ENCODE measurements at places on chromosomes 12 and 14.

DNA sequence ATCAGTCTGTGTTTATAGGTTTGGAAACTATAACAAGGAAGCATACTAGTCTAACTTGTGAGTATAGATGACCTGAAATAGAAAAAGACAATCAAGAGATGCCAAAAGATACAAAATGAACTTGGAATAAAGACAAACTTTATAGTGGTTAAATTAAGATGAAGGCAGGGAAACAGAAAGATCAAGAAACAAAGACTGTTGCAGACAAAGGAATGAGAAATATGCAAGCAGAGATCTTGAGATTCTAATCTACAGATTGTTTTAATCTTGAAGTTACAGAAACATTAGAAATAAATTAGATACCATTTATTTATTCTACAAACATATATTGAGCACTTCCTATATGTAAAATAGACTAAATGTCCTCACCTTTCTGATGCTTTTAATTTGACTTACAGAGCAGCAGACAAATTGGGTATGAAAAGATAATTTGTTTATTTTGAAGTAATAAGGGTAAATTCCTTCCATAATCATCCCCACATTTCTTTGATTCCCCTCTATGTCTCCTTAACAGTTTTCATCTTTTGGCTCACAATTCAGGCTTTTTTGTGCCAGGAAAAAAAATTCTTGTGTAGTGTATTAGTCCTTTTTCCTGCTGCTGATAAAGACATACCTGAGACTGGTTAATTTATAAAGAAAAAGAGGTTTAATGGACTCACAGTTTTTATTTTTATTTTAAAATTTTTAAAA lies 134.4 kb downstream of the KITLG start:
- DNase-seq = no peak

DNA sequence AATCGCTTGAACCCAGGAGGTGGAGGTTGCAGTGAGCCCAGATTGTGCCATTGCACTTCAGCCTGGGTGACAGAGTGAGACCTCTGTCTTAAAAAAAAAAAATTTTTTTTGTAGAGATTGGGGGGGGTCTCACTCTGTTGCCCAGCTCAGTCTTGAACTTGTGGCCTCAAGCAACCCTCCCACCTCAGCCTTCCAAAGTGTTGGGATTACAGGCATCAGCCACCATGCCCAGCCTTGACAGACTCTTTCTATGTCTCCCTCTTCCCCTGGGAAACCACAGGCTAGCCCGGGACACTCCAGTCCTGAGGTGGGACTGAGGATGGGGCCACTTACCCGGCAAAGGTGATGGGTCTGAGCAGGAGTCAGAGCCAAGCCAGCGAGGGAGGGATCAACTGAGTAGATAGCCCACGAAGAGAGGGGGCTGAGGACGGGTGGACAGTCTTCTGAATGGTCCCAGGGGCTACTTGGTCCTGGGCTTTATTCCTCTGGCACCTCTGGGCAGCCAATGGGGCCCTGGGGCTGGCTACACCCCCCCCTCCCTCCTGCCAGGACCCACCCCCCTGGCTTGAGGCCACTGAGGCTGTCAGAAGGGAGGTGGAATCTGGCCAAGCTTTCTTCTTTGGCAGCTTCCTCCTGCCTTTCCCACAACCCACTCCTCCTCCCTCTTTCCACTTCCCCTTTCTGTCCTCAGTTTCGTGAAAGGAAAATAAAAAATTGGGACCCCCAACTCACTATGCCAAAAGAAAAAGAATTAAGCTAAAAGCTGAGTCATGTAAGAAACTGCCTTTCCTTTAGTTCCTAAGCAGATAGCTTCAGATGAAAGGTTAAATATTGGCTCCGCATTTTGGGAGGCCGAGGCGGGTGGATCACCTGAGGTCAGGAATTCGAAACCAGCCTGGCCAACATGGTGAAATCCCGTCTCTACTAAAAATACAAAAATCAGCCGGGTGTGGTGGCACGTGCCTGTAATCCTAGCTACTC lies at the start of gene SDS:
Gene SDS, minus strand, starts transcription at position 453 of the 981 bp plus-strand sequence. CDS start 4,179 bp downstream, outside the sequence.
- DNase-seq = no peak

- no peak for DNase-seq
Measured at GRCh38 chr14:43872222-43872621, 634.9 kb downstream of the FSCB start.

DNA sequence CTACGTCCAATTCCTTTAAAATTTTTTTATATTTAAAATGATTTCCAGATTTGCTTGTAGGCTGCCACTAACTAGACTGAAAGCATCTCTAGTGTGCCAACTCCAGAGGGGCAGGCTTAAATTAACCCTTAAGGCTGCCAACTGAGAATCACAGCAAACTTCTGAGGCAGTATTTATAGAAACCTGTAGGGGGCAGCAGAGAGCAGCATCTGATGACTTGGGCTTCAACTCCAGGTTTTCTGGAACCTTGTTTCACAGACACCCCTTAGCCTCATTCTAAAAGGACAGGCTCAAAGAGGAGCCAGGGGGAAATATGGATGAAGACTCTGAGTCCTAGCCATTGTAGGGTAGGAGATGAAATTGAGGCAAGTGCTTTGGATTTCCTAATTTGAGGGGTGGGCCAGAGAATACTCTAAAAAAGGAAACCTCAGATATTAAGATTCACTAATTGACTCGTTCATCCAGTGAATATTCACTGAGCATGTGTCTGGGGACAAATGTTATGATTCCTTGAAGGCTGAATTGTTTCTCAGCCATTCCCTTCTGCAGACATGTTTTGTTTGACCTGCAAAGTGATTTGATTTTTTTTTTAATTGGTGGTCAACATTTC lies 63.3 kb upstream of the HSPB8 start:
- DNase-seq = no peak

DNA sequence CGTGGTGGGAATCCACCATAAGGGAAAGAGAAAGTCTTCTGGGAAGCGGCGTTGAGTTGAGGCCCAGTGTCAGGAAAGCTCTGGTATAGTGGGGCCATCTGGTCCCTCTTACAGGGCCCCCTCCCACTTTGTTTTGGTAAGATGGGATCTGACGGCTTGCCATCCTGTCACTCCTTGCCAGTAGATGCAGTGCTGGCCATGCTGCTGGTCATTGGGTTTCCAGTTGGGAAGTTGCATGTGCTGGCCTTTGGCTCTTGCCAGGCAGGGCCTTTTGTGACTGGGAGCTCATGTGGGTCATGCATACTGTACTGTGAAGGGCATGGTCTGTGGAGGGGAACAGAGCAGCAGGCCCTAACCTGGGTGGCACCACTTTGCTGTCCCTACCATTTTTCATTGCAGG lies 3.8 kb downstream of the TRAF3 start:
- no peak for DNase-seq

DNA sequence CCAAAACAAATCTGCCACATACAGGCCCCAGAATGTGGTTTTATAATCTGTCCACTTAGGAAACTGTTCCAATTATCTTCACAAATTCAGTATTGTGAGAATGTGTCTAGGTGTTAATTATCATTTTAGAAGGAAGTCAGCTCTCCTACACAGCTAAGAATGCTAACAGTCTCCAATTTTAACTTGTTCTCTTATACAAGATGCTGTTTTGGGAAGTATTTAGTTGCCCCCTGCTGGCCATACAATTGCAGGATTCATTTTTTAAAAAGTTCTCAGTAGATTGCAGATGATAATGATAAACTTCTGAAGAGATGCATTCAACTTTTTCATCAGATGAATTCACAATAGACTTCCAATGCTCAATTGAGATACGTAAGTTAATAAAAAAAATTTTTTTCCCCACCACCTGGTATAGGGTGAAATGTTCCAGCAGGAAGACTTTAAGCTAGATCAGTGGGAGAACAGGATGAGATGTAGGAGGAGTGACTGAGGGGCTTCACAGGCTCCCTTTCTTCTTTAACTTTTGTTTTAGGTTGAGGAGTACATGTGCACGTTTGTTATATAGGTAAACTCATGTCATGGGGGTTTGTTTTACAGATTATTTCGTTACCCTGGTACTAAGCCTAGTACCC lies 27.3 kb upstream of the OSBPL8 start:
- DNase-seq = no peak

GRCh38 chr14:106605548-106606448 lies 1079.4 kb downstream of the TMEM121 start:
- DNase-seq = peak; percentile 44

DNA sequence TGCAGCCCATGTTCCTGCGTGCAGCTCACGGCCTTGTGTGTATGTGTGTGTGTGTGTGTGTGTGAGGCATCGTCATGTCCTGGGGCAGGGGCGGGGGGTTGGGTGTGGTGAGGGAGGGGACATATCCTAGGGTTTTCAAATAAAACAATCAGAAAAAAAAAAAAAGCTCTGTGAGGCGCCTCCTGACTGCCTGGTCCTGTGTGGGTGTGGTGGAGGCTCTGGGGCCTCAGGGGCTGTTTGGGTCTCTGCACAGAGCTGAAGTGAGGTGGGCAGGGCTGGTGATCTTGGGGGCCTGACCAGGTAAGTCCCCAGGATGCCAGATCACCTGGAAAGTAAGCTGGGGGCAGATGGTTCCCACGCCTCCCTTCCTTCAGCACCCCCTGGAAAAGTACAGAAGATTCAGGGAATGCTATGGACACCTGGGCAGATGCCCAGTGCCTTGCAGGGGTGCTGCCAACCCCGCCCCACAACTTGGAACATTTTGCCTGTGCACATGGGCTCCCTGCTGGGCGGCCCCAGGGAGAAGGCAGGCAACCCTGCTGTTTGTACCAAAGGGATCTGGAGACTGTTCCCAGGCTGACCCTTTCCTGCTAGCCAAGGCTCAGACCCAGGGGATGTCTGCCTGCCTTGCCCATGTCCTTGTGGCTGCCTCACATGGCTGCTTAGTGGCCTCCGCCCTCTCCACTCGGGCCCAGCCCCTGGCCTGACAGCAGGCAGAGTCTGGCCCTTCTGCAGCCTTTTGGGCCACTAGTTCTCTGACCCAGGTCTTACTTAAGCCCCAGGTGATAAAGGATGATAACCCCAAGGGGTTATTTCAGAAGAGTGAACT lies 28.8 kb downstream of the CLSTN3 start:
- DNase-seq = no peak

- DNase-seq = no peak
Measured at GRCh38 chr14:81385419-81385818, 14.7 kb downstream of the STON2 start.

DNA sequence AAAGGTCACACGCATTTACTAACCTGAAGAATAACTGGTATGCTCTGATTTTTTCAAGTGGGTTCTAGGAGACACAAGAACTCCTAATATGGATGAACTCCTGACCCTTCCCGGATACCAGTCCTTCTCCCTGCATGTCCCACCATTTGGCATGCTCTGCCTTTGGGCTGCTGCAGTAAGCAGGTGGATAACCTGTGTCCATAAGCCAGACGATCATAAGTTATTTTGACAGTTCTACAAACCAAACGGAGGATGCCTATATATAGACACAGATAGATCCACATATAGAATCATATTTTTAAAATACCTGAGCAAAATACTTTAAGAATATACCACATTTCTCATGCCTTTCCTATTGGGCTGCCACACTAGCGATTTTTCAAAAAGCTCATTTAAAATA lies 49.4 kb downstream of the TMTC1 start:
- DNase-seq = no peak

DNA sequence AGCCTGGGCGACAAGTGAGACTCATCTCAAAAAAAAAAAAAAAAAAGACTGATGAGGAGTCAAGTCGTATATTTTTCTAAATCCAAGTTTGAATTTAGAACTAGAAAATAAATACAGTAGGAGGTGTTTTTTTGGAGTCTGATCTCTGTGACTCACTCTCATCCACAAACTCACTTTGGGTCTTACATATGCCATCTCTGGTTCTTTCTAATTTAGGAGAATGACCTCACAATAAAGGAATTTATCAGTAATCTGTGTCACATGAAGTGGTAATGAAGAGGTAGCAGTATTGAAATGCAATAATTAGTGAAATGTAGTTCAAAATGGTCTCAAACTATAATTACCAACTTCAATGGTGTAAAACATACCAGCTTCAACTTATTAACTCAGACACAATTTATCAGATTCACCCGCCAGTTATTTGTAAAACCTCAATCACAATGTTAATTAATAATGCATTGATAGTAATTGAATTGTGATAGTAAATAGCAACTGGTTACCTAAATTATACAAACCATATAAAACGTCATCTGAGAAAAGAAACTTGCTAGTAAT lies 4.4 kb upstream of the CFL2 start:
- DNase-seq = no peak

DNA sequence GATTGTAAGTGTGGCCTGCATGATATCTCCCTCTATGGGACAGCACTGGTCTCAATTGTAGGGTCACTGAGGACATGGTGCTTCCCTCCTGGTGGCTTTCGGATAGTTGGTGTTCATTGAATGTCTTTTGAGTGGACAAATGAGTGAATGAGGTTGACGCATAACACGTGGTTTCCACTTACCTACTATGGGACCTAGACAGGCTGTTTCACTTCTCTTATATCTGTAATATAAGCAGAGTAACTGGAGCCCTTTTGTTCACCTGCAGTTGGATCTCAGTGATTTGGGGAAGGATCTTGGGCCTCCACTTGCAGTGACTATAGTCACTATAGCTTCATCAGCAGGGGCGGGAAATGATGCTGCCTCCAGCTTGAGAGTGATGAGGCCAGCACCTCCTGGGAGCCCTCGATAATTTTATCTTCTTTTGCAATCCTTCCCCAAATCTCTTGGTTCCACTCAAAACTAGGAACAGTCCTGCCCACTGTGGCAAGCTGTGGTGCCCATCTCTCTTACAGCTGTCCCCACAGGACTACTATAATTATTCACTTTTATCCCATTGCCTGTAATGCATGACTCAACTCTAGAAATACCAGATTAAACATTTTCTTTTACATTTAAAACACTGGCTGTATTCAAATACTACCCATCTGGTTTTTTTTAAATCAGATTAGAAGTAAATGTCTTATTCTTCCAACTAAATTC lies 242.9 kb downstream of the CHST11 start:
- DNase-seq = no peak

- no peak for DNase-seq
Measured at GRCh38 chr12:40993158-40993557, 195.0 kb upstream of the PDZRN4 start.

DNA sequence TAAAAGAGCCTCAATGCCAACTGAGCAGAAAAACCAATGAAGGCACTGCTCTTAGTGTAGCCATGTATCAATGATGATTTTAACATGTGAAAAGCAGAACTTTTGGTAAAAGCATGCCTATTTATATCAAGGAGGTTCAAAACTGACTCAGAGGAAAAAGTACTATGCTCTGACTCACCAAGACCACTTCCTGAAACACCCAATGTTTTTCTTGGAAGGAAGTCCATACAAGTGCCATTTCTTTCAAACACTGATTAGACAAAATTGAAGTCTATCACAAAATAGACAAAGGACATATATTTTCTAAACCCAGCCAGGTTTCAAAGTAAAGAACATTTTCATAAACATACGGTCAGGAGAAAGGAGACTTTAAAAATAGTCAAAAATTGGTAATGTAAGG lies 88.6 kb downstream of the EPS8 start:
- DNase-seq = no peak

DNA sequence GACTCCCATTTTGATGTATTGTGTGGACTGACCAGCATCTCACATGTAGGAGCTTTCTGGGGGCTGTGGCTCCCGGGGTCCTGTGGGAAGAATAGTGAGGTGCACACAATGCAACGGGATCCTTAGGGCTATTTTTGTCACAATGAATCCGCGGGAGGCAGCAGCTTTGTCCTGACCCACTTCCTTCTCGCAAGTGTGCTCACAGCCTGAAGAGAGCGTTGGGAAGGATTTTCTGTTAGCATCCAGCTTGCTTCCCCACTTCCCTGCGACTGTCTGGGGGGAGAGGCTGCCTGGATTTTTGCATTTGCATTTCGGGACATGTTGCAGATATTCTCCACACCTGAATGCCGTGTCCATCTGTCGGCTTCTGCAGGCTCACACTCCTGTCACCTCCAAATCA lies 31.9 kb downstream of the FZD10 start:
- no peak for DNase-seq

GRCh38 chr12:27585739-27586265 lies 61.8 kb downstream of the PPFIBP1 start:
- DNase-seq = no peak

- DNase-seq = no peak
Measured at GRCh38 chr12:10853776-10854175, 4.5 kb upstream of the PRR4 start.

Measured in stimulated activated CD4-positive, alpha-beta T cell treated with anti-CD3 and anti-CD28 coated beads, Interleukin-1b, Interleukin-23, amount 100 ng/mL, for 1 hour (primary cell).